Activated T-helper 17 cell treated with anti-CD3 and anti-CD28 coated beads, Interleukin-2, amount 50 U/mL, for 72 hours (primary cell): ENCODE measurements at places on chromosomes 6 and 20. TPM values are rescaled to one million over a fixed set of nuclear protein-coding genes. Genes with fewer than 3 reads are reported as not detected.
A peak's percentile ranks its signal among the peaks of the same experiment; 100 is the strongest.

- ATAC-seq: no peak
Observed at GRCh38 chr6:34852406-34853085, 35.3 kb downstream of the TAF11 start.

Gene ASIP
- not detected for total RNA-seq

DNA sequence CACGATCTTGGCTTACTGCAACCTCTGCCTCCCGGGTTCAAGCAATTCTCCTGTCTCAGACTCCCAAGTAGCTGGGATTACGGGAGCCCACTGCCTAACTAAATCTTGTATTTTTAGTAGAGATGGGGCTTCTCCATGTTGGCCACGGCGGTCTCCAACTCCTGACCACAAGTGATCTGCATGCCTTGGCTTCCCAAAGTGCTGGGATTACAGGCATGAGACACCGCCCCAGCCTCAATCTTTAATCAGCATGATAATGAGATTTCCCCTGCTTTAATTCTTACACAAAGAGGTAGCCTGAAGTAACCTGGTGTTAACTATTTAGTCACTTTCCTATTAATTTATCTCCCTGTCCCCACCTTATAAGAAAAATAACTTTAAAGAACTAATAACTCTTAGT, 31.3 kb upstream of the TRDN start:
- ATAC-seq: no peak

Gene OR11A1
- total RNA-seq: not detected

GRCh38 chr6:139376604-139377218, 2.3 kb upstream of the CITED2 start:
- no peak for ATAC-seq

- no peak for ATAC-seq
Observed at GRCh38 chr6:161066511-161066910, 74.9 kb downstream of the MAP3K4 start.

Gene KCNK16
- total RNA-seq: not detected

Gene TRAPPC3L
- not detected for total RNA-seq

Gene GPX5
- total RNA-seq: not detected

DNA sequence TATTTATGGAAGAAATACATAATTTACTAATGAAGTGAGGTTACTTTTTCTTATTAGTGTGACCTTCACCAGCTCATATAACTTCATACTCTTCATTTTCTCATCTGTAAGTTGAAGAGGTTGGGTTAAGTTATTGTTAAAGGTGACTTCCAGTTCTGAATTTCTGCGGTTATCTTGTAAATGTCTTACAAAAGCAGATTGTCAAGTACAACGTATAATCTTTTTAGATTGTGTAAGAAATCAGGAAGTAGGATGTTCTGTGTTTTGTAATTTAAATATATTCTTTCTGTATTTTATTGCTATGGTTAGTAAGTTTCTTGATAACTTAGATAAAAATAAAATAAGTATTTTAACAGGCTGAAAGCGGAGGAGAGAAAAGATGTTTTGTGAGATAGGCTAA, 12.0 kb downstream of the WTAP start:
- ATAC-seq: no peak

GRCh38 chr6:32774426-32774825, 11.1 kb upstream of the HLA-DQB2 start:
- peak; percentile 38 for ATAC-seq

DNA sequence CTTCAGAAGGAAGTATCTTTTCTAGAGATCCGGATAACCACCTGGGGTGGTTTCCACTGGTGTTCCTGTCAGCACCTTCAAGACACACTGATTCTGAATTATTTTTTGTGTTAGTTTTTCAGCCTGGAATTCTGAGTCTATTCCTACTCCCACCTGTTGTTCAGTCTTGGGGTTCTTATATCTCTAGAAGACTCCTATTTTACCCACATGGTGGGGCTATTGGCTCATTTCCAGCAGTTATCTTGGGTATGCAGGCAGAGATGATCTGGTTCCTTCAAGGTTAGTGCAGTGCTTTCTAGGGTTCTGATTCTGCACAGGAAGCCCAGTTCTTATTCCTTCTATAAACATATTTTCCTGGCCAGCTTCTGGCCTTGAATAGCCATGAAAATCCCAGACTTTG, 175.6 kb upstream of the PDE7B start:
- ATAC-seq: no peak

GRCh38 chr6:32393665-32394420, 13.1 kb downstream of the BTNL2 start:
- ATAC-seq: no peak

- ATAC-seq: no peak
Observed at GRCh38 chr20:62476056-62476838, 452 bp upstream of the GATA5 start.

Gene SLA2
- total RNA-seq: 43.7 TPM

DNA sequence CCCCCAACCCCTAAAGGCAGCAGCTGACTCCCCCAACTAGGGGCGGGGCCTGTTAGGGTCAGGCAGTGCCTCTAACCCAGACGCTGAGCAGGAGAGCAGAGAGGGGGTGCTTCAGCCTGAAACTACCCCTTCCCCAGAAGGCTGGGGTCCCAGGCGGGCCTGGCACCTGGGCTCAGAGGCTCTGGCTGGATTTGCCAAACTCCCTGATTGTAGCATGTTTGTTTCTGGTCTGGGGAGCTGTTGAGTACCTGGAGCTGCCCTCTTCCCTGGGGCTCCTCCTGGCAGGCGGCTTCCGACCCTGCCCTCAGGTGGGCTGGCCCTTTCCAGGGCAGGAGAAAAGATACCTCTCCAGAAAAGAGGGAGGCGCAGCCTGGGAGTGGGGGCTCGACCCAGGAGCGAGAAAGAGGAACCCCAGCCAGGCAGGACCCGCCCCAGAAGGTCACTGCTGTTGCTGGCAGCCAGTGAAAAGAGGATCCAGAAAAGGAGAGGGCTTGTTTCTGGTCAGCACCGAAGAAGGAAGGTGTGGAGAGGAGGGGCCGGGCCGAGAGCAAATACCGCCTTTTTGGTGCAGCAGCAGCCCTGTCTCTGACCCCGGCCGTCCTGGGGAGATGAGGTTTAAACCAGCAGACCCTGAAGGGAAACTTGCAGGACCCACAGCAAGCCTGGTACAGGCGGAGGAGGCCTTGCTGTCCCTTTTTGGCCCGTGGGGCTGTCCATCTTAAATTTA, 810 bp upstream of the ABHD16B start:
- no peak for ATAC-seq

- no peak for ATAC-seq
Observed at GRCh38 chr6:33201147-33201545, 479 bp downstream of the SLC39A7 start.

Gene BANF2
- total RNA-seq: not detected

- no peak for ATAC-seq
Observed at GRCh38 chr20:54681869-54682268, 206.5 kb downstream of the DOK5 start.

Gene TCP11
- total RNA-seq: not detected

DNA sequence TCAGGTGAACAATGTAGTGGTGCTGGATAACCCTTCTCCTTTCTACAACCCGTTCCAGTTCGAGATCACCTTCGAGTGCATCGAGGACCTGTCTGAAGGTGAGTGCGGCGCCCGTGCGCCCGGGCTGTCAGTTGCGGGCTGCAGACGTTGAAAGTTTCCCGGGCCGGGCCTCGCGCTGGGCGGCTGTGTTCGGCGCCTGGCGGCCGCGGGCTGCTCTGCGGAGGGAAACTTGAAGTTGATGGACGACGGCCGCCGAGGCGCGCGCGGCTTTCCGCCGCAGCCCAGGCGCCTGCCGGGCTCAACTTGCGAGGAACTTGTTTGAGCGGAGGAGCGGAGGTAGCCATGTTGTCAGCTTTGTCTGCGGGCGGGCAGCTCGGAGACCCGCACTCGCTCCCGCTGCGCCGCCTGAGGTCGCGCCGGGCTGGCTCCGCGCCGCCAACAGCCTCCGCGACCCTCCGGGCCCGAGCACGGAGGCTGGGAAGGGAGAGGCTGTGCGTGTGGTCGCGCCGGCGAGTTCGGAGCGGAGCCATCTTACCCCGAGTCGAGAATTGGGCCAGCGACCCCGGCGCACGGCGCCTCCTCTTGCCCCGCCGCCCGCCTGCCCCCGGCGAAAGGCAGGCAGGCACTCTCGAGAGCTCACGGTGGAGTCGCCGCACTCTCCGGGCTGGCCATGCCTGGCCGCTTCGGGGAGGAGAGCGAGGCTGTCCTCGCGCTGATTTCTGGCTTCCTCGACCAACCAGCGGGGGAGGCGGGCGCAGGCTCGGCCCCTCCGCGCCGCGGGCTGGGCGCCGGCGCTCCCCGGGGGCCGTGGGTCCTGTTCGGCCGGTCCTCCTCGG, 691 bp downstream of the ASF1A start:
- peak; percentile 36 for ATAC-seq

Gene DBNDD2
- 12.5 TPM for total RNA-seq

GRCh38 chr6:43823390-43823789, 53.4 kb downstream of the VEGFA start:
- no peak for ATAC-seq

Gene BFSP1
- total RNA-seq: 0.48 TPM

- no peak for ATAC-seq
Observed at GRCh38 chr20:37154684-37155298, 24.3 kb upstream of the RPN2 start.
